ENCODE measurements at places on chromosomes 1 and 21.

- DNase-seq: no peak
Observed at GRCh38 chr1:168195199-168196135, 16.7 kb downstream of the TIPRL start.

- no peak for DNase-seq
Observed at GRCh38 chr1:63103682-63104081, 218.7 kb upstream of the FOXD3 start.

DNA sequence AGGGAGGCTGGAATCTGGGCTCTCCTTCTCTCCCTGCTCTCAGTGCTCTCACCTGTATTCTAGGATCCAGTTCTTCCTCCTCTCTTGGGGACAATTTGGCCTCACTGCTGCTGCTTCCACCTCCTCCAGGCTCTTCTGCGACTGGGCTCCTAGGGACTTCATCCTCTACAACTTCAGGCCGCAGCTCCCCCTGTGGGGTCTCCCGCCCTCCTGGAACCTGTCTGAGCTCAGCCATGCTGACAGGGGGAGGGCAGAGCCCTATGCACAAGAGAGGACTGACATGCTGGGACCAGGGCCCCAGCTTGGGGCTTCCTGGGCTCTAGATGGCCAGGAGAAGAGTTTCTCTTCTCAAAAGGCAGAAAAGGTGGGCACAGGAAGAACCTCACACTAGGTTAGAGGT lies 1.0 kb downstream of the SH3BP5L start:
- DNase-seq: no peak

GRCh38 chr1:34380526-34381124 lies 203.9 kb downstream of the C1orf94 start:
- no peak for DNase-seq

- DNase-seq: no peak
Observed at GRCh38 chr1:180912211-180912800, 391 bp upstream of the KIAA1614 start.

- DNase-seq: no peak
Observed at GRCh38 chr1:189675712-189676244, 801.9 kb downstream of the BRINP3 start.

- DNase-seq: no peak
Observed at GRCh38 chr1:44348061-44348485, 7.0 kb downstream of the ERI3 start.

DNA sequence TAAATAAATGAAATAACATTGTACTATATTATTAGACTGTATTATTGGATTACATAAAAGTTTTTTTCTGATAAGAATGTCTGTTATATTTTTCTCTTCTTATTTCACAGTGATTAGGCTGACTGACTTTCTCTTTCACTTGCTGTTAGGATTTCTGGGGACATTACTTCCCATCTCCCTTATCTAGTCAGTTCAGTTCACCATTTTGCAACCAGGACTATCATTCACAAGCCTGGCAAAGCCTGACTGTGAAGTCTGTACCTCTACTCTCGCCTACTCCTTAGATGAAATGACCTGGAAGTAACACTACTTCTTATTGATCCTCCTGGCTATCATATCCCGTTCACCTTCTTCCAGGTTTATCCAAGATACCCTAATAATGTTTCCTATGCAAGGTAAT lies 676.6 kb downstream of the USP25 start:
- no peak for DNase-seq

GRCh38 chr1:91718877-91719276 lies 167.1 kb downstream of the TGFBR3 start:
- DNase-seq: no peak

- DNase-seq: no peak
Observed at GRCh38 chr1:25813734-25814471, 5.9 kb upstream of the MTFR1L start.

- DNase-seq: no peak
Observed at GRCh38 chr1:214120951-214121350, 133.2 kb downstream of the PROX1 start.

GRCh38 chr1:80629304-80629837 lies 1171.4 kb upstream of the ADGRL2 start:
- no peak for DNase-seq

GRCh38 chr1:49213301-49213700 lies 436.6 kb upstream of the BEND5 start:
- no peak for DNase-seq

GRCh38 chr1:29835406-29835805 lies 599.1 kb downstream of the PTPRU start:
- DNase-seq: no peak

DNA sequence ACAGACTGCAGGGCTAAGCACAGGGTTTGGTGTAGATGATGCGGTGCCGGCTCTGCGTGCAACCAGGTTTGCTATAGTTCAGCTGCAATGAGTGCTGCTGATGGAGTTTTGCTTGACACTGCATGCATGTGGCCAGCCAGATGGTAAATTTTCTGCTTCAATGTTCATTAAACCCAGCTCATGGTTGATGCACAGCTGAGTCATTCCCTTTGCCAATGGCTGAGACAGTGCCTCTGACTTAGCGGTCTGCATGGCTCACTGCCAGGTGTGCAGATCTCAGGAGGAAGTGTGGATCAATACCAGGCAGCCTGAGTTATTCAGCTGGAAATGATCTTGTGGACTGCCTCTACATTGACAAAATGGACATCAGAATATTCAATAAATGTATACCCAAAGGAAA lies 172.7 kb upstream of the ZP4 start:
- DNase-seq: no peak

GRCh38 chr1:208089761-208090370 lies 154.3 kb downstream of the PLXNA2 start:
- no peak for DNase-seq

GRCh38 chr1:221669441-221669840 lies 72.4 kb downstream of the DUSP10 start:
- no peak for DNase-seq

DNA sequence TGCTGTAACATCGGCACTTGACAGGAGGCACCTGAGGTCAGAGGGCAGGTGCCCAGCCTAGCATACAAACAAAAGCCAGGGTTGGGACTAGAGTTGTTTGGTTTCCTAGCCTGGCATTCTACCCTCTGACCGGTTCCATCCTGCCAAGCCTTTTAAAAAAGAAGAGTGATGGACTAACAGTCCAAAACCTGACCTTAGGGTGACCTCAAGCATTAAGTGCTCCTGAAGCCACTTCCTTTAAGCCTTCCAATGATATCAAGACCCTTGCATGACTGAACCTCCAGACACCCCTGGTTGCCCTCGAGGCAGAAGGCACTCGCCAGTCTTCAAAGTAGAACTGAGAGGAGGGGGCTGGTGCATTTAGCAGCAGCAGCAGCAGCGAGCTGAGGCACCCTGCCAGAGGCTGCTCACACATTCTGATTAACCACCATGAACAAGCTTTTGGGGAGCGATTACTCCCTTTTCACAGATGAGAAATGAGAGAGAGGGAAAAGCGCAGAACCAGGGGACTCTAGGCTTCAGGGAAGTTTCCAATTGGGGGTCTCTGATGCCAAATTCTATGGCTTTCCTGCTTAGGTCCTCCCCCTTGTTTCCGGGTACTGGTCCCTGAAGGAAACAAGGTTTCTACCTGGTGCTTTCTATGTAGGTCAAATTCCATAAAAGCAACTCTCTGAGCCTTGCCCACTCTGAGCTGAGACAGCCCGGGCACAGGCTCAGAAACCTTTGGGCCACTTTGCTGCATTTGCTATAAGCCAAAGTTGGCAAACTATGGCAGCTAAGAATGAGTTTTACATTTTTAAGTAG lies 9.2 kb downstream of the SLC2A1 start:
- DNase-seq: peak; percentile 52

DNA sequence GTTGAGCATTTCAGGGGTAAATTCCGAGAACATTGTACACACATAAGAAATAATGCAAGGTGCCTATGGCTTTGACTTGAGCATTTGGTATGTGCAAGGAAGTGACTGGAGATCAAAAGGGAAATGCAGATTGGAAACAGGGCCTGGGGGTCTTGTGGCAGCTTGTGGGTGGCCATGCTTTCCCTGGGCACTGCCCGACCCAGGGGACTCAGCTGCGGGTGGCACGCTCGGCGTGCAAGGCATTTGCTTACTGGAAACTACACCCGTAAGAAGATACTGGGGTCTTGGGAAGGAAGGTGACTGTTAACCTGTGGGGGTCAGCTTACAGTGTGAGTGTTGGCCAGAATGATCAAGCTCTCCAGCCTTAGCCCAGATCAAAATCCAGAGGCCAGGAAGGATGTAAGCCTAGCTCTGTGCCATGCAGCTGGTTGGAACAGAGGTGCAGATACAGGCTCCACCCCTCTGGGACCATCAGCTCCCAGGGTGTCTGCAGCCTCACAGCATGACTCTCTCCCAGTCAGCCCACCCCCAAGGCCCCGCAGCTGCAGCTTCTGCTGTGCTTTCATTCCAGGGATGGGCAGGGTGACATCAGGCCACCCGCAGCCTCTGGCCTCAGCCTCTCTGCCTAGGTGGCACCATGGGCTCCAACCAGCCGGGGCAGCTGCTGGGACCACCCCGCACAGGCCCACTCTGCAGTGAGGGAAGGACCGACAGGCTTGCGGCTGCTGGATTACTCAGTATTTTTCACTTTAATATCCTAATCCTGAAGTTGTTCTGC lies 55.1 kb downstream of the KIF26B start:
- DNase-seq: no peak

- peak; percentile 21 for DNase-seq
Observed at GRCh38 chr1:204791453-204792353, 79.0 kb upstream of the NFASC start.

DNA sequence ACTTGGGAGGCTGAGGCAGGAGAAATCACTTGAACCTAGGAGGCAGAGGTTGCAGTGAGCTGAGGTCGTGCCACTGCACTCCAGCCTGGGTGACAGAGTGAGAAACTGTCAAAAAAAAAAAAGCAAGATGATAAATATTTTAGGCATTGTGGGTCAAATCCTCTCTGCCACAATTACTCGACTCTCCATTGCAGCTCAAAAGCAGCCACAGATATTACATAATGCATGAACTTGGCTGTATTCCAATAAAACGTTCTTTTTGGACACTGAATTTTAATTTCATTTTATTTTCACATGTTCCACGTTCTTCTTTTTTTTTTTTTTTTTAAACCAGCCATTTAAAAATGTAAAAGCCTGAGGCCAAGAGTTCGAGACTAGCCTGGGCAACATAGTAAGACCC lies 69.4 kb downstream of the TCP10L start:
- DNase-seq: no peak

DNA sequence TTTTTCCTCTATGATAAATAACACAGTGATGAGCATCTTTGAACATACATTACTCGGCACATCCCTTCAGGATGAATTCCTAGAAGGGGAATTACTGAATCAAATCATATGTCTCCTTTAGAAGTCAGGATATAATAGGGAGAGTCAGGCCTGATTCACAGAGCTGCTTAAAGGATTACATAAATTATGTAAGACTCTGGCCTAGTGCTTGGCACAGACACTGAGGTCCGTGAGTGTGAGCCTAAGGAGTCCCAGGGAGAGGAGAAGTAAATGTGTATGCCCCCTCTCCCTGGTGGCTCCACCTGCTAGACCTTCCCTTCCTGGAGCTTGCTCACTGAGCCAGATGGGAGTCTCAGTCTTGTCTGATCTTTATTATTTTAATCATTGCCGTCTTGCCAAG lies 8.6 kb upstream of the FOXE3 start:
- DNase-seq: no peak

All from LNCaP clone FGC (cell line).